ENCODE measurements at places on chromosomes 5 and 9. TPM values are rescaled to one million over a fixed set of nuclear protein-coding genes. Genes with fewer than 3 reads are reported as not detected.

DNA sequence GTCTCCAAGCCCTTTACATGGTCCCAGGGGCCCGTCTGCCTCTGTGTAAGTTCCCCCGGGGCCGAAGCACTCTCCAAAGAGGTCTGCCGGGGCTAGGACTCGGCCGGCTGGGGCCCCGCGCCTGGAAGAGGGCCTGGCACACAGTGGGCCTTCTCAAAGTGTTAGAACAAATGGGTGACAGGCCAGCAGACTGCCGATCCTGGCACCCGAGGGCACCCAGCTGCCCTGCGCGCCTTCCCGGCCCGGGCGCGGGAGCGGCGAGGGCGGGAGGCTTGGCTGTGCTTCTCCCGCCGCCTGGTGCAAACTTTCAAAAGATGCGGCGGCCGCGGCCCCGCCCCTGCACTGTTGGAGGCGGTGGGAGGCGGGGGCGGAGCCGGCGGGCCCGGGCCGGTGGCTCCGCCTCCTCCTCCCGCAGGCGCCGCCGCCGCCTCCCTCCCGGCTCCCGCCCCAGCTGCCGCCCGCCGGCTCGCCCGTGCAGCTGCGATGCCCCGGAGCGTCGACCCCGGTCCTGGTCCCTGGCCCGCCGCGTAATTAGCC lies at the start of gene NEURL1B:
NEURL1B (plus strand) TSS at position 442 of the 537 bp plus-strand sequence. CDS start 144 bp downstream, outside the sequence.
- peak; percentile 64 for DNase-seq

GRCh38 chr9:129775448-129775798 lies 22.6 kb upstream of the PTGES start:
- no peak for DNase-seq

GRCh38 chr5:61788548-61788947 lies 456.5 kb downstream of the ZSWIM6 start:
- no peak for DNase-seq

DNA sequence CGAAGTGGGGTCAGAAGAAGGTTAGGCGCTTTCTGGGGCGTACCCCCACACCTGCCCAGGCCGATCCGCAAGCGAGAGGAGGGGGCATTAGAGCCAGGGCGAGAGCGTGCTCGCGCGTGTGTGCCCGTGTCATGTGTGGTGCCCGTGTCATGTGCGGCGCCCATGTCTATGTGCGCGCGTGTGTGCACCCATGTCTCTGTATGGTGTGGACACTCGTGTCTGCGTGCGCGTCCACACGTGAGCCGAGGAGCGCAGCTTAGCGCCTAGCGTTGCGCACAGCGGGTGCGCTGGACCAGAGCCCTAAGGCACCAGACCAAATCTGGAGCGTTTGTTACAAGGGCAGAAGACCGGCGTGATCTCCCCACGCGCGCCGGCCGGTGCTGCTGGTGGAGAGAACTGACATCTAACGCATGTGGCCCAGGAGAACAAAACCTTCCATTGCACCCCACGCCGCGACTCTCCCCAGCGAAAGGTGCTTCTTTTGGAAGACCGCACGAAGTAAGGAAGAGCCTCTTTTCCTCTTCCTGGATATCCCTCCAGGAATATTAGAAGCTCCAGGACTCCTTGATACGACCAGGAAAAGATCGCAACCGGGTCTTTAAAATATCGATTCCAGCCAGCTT lies 644 bp downstream of the NIM1K start:
- peak; percentile 12 for DNase-seq

DNA sequence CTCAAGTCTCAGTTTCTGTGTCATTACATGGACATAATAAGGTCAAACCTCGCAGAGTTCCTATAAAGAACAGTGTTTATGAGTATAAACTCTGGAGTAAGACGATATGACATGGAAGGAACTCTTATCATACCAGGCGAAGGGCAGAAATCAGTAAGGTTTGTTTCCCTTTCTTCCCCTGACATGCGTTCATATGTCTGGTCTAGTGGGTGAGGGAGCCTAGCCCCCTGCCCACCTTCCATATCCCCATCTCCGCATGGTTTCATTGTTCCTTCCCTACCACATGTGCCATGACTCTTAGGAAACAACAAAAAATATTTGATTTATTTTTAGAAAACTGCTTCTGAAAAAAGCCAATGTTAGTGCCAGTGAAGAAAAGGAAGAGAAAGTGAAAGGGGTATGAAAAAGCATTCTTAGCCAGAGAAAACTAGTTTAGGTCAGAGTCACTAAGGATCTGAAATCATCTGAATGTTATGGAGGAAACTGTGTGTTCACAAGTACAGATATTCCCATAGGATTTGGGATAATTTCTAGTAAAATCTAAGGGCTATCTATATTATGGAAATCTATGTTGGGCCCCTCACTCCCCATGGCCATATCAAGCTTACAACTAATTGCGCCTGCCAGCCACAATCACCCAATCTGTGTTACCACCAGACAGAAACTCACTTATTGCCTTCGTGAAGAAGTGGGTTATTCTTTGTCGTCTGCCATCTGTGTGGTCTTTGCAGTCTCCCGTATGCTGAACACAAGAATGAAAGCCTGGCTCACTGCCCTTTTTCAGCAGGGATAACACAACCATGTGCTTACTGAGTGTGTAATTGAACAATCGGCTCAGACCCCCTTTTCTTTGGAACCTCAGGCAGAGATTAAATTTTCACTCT lies 19.9 kb upstream of the HMHB1 start:
- no peak for DNase-seq

GRCh38 chr5:134521841-134522240 lies 3.6 kb upstream of the JADE2 start:
- DNase-seq, result no peak

GRCh38 chr9:131781069-131781468 lies 41.2 kb upstream of the RAPGEF1 start:
- DNase-seq, result no peak

The ZDHHC11B gene
- 0.07 TPM for total RNA-seq
